ENCODE measurements at places on chromosomes 7 and 10. TPM values are rescaled to one million over a fixed set of nuclear protein-coding genes. Genes with fewer than 3 reads are reported as not detected.
A peak's percentile ranks its signal among the peaks of the same experiment; 100 is the strongest.

Gene KMT2C
- total RNA-seq, result 70.8 TPM

Gene AKR1C1
- total RNA-seq, result 18.7 TPM

Gene TAS2R41
- total RNA-seq, result not detected

Gene GPR26
- 0.23 TPM for total RNA-seq

Gene SLC25A40
- 19.5 TPM for total RNA-seq

Gene AKR1C3
- 6.5 TPM for total RNA-seq

Gene RTKN2
- total RNA-seq, result 3.6 TPM

Gene TBATA
- not detected for total RNA-seq

GRCh38 chr7:73739387-73739767 is 775 bp upstream of the ABHD11 start:
- no peaks in the 10 kb centered on the region for H3K27me3 ChIP-seq
- no peaks in the 10 kb centered on the region for H3K36me3 ChIP-seq
- DNase-seq, result no peak
- peak overlapping the region; percentile 80 for H3K4me3 ChIP-seq

DNA sequence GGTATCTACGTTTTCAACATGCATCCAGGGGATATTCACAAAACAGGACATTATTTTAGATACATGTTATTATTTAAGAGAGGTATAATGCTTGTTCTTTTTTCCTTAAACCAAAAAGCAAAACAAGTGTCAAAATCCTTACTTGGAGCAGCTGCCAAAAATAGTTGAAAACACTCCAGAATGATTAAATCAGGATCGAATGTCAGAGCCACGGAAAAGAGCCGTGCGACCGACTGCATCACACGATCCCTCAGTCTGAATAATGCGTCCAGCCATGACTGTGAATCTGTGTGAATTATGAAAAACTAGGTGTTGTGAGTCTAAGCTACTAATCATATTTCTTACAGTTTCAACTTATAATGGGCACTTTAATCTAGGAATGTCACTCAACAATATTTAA is 126.0 kb downstream of the PARD3 start:
- H3K27ac ChIP-seq, result no peak overlapping the region
- H3K36me3 ChIP-seq, result no peaks in the 10 kb centered on the region
- H3K4me3 ChIP-seq, result no peak overlapping the region
- no peaks in the 10 kb centered on the region for H3K27me3 ChIP-seq

- H3K36me3 ChIP-seq, result no peaks in the 10 kb centered on the region
- H3K27ac ChIP-seq, result no peak overlapping the region
- no peaks in the 10 kb centered on the region for H3K27me3 ChIP-seq
- H3K4me1 ChIP-seq, result no peaks in the 10 kb centered on the region
- no peak for DNase-seq
- no peak overlapping the region for H3K4me3 ChIP-seq
Measured at GRCh38 chr10:22599636-22600228, 114.6 kb downstream of the PIP4K2A start.

- no peak overlapping the region for H3K4me3 ChIP-seq
- H3K36me3 ChIP-seq, result no peaks in the 10 kb centered on the region
- no peak for DNase-seq
- no peaks in the 10 kb centered on the region for H3K4me1 ChIP-seq
Measured at GRCh38 chr10:58457761-58458616, 54.7 kb upstream of the BICC1 start.

GRCh38 chr10:48880016-48880705 is 59.5 kb downstream of the LRRC18 start:
- DNase-seq, result no peak
- H3K4me1 ChIP-seq, result no peaks in the 10 kb centered on the region
- no peak overlapping the region for H3K4me3 ChIP-seq
- H3K27ac ChIP-seq, result no peak overlapping the region

DNA sequence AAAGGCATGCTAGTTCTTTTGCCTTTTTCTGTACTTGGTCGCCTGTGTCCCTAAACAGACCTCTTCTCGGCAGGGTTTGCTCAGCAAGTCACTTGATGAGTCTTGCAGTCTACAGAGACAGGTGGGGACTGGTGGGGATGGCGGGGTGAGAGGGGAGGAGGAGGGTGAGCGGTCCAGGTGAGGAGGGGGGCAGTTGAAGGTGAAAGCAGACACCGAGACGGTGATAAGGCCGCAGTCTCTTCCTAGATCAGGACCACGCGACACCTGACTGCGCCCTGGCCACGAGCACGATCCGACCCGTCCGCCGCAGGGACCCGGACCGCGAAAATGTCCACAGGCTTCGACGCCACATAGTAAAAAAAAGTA is 566 bp downstream of the ASNS start:
- H3K4me3 ChIP-seq, result peak overlapping the region; percentile 55
- H3K27me3 ChIP-seq, result no peaks in the 10 kb centered on the region
- peak overlapping the region; percentile 72 for H3K27ac ChIP-seq

DNA sequence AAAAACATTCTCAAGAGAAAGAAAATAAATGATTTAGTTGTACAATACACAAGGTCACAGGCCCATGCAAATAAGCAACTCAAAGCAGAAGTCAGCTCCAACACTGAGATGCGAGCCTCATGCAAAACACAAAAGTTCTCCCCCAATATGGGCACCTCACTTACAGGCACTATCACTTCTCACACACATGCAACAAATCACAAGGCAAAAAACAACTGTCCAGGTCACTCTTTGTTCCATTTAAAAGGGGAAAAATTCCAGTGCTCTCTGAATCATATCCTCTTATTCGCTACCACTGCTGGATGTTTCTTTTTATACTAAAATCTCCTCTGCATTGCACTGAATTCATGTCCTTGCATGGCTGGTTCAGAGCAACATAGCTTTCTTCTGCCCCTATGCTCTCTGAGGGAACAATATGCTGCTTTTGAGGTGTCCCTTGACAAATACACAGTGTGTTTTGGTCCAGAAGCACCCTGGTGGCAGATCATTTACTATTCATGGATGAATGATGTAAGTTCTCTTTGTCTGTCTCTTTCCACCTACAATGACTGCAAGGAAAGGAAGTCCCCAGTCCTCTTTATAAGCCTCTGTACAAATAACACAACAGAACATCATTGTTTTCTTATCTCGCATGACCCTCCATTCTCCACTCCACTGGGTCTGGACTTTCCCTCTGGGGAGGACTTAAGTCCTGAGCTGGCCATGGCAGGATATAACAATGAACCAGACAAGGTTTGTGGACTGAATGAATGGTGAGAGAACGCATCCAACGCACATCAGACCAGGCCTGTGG is 85.4 kb upstream of the GSDME start:
- no peak for DNase-seq
- H3K27ac ChIP-seq, result no peak overlapping the region
- H3K27me3 ChIP-seq, result no peaks in the 10 kb centered on the region
- H3K36me3 ChIP-seq, result no peaks in the 10 kb centered on the region
- H3K4me1 ChIP-seq, result no peaks in the 10 kb centered on the region

DNA sequence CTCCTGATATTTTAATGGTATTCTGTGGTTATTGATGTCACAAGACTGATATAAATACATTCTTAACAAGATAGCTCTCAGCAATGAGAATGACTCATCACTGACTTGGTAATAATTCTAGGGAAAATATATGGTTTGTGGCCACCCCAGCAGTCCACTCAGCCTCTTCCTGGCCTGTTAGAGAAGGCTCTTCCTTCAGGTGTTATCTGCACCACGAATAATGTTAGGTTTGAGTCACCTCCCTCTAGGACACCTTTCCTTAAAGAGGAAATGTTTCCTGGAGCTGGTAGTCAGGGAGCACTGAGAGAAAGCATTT is 163.3 kb downstream of the SVIL start:
- H3K27me3 ChIP-seq, result no peaks in the 10 kb centered on the region
- no peaks in the 10 kb centered on the region for H3K36me3 ChIP-seq
- no peak for DNase-seq
- H3K27ac ChIP-seq, result no peak overlapping the region

GRCh38 chr10:44865289-44865671 is 45.9 kb upstream of the TMEM72 start:
- no peaks in the 10 kb centered on the region for H3K36me3 ChIP-seq
- H3K4me3 ChIP-seq, result no peak overlapping the region
- H3K27ac ChIP-seq, result no peak overlapping the region
- H3K27me3 ChIP-seq, result no peaks in the 10 kb centered on the region

DNA sequence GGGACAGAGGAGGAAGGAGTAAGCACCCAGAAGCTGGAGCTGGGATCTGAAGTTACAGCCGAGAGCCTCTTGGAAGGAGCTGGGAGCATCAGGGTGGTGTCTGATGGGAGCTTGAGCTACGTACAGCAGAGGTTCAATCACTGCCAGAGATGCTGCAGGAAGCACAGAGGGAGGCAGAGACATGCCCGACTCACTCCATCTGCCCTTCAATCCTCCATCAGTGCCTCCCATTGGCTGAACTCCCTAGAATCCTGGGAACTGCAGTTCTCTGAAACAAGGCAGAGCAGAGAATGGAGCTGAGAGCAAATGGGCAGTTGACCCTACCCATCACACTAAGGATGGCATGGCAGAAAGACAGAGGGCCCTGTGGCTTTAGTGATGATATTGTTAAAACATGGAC is 40.0 kb upstream of the CTBP2 start:
- DNase-seq, result no peak
- H3K27me3 ChIP-seq, result no peaks in the 10 kb centered on the region
- H3K4me1 ChIP-seq, result no peaks in the 10 kb centered on the region
- no peak overlapping the region for H3K27ac ChIP-seq
- no peaks in the 10 kb centered on the region for H3K36me3 ChIP-seq
- no peak overlapping the region for H3K4me3 ChIP-seq

DNA sequence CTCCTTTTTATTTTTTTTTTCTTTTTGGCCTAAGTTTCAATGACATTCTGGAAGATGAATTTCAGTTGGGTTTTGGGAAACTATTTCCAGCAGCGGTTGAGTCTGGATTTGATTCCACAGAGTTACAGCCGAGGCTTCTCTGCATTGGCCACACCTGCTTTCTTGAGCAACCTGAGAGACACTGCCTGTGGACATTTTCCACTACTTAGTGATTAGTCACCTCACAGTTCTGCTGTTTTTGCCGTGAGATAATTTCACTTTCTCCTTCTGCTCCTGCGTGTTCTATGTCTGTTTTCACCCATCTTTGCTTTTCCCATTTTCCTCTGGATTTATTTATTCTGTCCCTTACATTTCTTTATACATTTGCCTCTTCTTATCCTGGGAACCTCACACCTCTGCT is 243.0 kb downstream of the BICC1 start:
- H3K4me3 ChIP-seq, result no peak overlapping the region
- DNase-seq, result peak; percentile 18
- no peaks in the 10 kb centered on the region for H3K27me3 ChIP-seq
- H3K4me1 ChIP-seq, result peaks cover 2% of the 10 kb centered on the region
